ENCODE measurements at places on chromosomes 7 and 10.

- no peak for DNase-seq
These were observed 6.7 kb downstream of the FRA10AC1 start for GRCh38 chr10:93695740-93696139.

GRCh38 chr7:125568799-125569198, 639.2 kb upstream of the POT1 start:
- DNase-seq = no peak

- DNase-seq = no peak
These were observed 80.0 kb upstream of the PCDH15 start for GRCh38 chr10:54880996-54881395.

GRCh38 chr7:36690041-36690440, 34.3 kb downstream of the AOAH start:
- no peak for DNase-seq

DNA sequence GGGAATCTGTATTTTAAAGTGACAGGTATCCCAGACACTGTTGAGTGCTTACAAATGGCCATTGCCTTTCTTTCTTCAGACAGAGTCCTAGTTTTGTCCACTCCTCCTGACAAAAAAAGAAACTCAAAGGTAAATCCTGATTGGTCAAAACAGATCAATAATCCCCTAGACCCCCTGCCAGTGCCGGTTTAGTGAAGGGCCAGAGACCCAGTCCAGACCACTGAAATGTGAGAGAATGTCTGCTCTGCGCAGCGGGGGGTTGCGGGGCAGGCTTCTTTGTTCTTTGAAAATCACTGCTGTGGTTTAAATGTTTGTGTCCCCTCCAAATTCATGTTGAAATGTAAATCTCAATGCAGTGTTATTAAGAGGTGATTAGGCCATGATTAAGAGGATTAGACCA, 177.7 kb upstream of the GPR26 start:
- no peak for DNase-seq

Measured in activated CD4-positive, alpha-beta T cell treated with anti-CD3 and anti-CD28 coated beads, Interleukin-2, amount 50 U/mL, for 4 hours (primary cell).